PC-3 (cell line): ENCODE measurements at places on chromosomes 1 and 21. TPM values are rescaled to one million over a fixed set of nuclear protein-coding genes. Genes with fewer than 3 reads are reported as not detected.
A peak's percentile ranks its signal among the peaks of the same experiment; 100 is the strongest.

GRCh38 chr1:84407958-84408422 is 9.7 kb downstream of the DNASE2B start:
- DNase-seq: no peak

The DCDC2B gene
- total RNA-seq: not detected in 2 replicates

The ALPL gene
- total RNA-seq: 0.73 and 0.86 TPM in 2 replicates

DNA sequence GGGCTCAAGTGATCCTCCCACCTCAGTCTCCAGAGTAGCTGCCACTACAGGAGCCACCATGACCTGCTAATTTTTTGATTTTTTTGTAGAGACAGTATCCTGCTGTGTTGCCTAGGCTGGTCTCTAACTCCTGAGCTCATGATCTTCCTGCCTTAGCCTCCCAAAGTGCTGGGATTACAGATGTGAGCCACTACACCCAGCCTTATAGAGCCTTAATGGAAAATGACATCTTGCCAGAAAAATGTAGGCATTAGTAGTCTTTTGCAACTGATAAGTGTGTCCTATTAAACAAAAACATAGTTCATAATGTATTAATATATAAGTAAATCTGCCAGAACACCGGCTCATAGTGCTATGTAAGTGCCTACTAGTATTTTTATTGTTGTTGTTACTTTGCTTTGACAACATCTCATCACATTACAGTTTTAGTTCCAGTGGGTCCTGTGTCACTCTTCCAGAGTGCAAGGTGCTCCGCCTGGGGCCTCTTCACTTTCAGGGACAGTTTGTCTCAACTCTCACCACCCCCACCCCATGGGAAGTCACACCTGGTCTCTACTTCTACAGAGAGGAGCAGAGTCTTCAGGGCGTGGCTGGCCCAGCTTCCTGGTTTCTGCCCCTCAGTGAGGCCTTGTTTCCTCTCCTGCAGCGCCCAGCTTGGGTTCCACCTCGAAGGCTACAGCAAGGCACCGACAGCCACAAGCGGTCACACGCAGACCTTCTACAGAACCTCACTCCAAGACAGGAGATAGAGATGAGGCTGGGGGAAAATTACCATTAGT is 30.1 kb downstream of the RHOU start:
- DNase-seq: no peak

The RUNX3 gene
- 2.8 and 3.7 TPM in 2 replicates for total RNA-seq

The ACTN2 gene
- total RNA-seq: not detected in 2 replicates

The CRYAA gene
- not detected in 2 replicates for total RNA-seq

DNA sequence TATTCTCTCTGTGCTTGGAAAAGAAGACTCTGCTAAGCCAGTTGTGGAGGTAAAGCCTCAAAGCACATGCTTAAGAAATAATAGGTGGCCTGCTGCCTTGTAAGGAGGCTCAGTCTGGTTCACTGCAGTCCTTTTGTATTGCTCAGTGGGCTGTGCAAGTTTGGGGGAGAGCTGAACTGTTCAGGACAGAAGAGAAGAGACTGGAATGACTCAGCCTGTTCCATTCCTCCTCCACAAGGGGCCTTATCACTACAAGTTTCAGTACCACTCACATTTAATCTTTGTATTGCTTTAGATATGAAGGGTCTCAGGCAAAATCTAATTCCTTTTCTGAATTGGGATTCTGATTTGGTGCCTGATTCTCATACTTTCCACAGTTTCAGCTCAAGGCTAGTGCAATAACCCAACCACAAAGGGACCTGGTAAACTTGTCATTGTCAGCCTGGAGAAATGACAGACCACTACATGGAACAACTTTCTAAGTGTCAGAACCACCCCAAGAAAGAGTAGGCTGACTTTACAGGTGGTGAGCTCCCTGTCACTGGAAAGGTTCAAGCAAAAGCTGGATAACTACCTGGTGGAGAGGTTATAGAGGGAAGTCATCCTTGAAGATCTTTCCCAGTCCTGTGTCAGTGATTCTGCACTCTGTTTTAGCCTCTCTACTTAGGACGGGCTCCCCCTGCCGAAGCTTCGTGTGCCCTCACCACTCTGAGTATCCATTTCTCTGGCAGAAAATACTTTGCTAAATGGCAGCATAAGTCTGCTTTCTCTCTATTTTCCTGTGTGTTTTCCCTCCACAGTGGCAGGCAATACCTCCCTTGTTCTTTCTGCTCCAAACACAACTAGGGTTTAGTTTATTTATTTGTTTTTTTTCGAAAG is 162.9 kb upstream of the GJB5 start:
- peak; percentile 25 for DNase-seq
